ENCODE measurements at places on chromosomes 6 and 20.

- no peak for DNase-seq
Measured at GRCh38 chr6:163429858-163430448, 15.4 kb downstream of the QKI start.

GRCh38 chr20:53202777-53203176 is 230.6 kb downstream of the TSHZ2 start:
- no peak for DNase-seq

DNA sequence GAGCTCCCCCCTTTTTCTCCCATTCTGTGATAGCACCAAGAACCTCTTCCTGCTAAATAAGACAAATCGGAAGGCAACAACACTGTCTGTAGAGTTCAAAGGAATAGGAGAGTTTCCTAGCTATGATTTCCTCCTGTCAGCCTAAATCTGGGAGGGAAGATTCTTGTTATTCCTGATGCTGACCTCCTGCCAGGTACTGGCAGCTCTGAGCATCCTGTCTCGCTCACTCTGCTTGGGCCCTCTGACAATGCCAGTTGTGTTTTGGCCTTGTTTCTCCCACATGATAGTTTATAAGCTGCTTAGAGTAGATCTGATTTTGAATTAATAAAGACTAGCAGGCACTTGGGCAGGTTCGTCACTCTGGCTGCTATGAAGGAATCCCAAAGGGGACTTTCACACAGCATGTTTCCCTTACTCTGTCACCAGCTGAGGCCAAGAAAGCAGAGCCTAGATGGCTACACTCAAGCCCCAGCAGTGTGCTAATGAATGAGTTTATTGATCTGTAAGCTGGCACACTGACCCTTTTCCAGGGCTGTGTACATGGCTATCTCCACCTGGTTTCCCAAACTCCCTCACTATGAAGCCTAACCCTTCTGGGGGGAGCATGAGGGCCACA is 52.3 kb downstream of the UQCC1 start:
- no peak for DNase-seq

DNA sequence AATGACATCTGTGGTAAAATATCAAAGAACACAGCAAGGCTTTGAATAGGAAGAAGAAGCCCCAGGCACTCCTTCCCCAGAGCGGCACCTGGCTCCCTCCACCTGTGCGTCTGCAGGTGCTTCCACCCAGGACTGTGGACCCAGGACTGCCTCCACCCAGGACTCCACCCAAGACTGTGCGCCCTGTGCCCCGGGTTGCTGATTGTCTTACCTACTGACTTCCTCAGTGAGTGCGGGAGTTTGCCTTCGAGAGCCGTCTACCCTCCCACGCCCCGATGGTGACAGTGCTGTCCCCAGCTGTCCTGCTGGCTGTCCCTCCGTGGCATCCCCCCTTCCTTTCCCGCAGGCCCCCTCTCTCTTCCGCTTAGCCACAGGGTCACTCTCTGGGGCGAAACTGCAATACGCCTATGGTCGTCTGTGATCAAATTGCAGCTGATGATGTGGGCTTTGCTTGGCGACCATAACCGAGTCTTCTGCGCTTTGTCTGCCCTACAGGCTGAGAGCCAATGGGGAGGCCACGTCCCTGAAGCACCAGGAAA is 52.1 kb downstream of the IRF4 start:
- DNase-seq, result no peak

DNA sequence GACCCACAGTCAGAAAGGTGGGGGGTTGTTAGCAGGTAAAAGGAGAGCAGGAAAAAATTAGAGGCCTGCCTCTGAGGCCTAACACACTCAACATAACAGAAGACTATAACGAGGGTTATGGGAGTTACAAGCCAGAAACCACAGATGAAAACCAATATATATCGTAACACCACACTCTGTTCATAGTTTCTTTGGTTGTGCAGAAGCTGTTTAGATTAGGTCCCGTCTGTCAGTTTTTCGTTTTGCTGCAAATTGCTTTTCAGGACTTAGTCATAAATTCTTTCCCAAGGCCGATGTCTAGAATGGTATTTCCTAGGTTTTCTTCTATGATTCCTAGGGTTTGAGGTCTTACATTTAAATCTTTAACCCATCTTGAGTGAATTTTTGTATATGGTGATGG is 3.7 kb upstream of the MAP3K5 start:
- DNase-seq, result no peak

GRCh38 chr20:49798718-49799117 is 13.9 kb upstream of the SLC9A8 start:
- DNase-seq, result no peak

- DNase-seq, result no peak
Measured at GRCh38 chr6:95094751-95095663, 482.3 kb upstream of the MANEA start.

DNA sequence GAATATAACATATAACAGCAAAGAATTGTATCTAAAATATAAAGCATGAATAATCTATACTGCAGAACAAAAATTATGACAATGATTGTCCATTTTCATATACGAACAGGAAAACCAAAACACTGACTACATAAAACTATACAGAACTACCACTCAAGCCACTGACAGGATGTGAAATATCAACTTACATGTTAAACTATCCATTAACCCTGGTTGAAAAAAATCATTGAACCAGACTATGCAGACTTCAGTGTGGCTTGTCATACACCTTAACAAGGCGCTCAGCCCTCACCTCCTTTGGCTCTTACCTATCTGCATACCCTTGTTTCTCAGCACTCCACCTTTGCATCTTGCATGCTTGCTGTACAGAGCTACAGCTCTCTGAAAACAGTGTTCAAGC is 34.9 kb downstream of the ASCC3 start:
- no peak for DNase-seq

DNA sequence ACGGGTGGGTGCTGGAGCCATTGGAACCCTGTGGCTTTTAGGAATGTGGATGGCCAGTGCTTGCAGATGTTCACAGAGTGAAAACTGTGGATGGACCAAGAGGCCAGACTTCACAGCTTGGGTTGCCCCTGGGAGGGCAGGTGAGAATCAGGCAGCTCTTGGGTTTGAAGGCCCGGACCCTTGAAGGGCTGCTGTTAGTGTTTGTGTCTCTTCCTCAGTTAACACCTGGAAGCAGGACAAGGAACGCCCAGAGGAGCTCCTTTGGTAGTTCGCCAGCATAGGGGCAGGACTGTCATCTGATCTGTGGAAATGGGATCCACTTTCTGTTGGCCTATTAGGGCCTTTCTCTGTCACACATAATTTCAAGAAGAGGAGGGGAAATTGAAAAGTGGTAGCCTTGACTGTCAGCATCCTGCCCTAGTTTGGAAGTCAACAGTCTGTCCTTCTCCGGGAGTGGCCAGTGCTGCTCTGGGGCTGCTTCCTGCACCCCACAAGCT is 43.6 kb downstream of the RIOK1 start:
- no peak for DNase-seq

- DNase-seq, result no peak
Measured at GRCh38 chr20:59123011-59123677, 40.5 kb upstream of the ZNF831 start.

DNA sequence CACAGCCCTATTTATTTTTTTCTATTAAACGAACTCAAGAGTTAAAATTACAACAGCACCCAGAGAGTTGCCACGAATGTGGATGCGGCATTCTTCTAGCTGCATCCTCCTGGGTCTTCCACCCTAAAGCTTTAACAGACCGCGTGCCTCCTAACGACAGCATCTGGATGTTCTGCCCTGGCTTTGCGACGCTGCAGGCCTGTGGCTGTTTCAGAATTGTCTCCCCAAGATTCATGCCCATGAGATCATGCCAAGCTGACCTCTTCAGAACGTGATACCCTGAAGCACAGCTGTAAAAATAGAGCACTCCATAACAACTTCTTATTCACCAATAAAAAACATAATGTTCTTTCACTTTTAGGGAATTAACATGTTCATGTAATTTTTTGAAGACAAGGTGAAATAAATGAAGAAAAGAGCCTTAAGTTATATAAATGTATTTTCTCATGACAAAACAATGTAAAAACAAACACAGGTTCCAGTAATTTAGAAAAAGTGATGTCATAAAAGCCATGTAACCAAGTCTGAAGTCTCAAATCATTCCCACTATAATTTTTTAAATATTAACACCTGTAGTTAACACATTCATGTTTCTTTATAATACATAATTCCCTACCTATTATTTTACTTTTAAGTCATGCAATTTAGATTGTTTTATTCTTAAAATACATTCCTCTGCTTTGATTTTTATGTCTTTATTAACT is 26.5 kb downstream of the HIVEP2 start:
- no peak for DNase-seq
